ENCODE measurements at places on chromosomes 4 and X. TPM values are rescaled to one million over a fixed set of nuclear protein-coding genes. Genes with fewer than 3 reads are reported as not detected.

Gene PAGE5
- total RNA-seq = not detected

Gene SPON2
- 36.6 TPM for total RNA-seq

Gene S100P
- total RNA-seq = 2,292 TPM

Gene SLC4A4
- total RNA-seq = 36.8 TPM

Gene DCAF4L1
- 0.36 TPM for total RNA-seq

Gene SPANXA1
- not detected for total RNA-seq

Gene SLC49A3
- 8.9 TPM for total RNA-seq

Gene AFM
- total RNA-seq = not detected

Data from ureter (tissue), 1 donor.